ENCODE measurements at places on chromosomes 1 and 21.

- DNase-seq: no peak
These were observed 8.0 kb downstream of the PHLDA3 start for GRCh38 chr1:201460814-201461644.

DNA sequence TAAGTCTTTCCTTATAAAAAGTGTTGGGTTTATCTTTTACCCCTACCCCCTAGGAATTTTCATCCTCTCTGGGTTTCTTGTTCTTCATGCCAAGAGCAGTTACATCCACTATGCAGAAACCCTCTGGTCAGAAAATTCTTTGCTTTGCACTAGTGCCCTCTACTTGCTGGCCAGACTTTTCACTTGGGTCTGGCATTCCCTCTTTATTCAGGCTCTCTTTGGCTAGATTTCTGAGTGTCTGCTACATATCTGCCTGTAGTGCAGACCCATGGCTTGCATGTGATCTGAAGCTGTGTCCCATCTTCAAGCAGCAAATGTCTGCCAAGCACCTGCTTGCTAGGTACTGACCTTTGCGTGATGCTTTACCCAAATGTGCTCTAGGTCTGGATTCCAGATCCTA lies 237.0 kb downstream of the GPATCH2 start:
- DNase-seq: peak; percentile 28

DNA sequence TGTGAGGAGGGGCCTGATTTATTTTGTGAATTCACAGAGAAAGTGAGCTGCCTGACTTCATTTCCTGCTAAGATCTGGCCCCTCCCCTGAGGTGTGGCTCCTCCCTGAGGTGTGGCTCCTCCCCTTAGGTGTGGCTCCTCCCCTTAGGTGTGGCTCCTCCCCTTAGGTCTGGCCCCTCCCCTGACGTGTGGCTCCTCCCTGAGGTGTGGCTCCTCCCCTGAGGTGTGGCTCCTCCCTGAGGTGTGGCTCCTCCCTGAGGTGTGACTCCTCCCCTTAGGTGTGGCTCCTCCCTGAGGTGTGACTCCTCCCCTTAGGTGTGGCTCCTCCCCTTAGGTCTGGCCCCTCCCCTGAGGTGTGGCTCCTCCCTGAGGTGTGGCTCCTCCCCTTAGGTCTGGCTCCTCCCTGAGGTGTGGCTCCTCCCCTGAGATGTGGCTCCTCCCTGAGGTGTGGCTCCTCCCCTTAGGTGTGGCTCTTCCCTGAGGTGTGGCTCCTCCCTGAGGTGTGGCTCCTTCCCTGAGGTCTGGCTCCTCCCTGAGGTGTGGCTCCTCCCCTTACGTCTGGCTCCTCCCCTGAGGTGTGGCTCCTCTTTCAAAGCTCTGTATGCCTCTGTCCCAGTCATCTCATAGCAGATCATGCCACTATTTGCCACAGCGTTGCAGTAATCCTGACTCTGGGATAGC lies 26.9 kb upstream of the LRRC3 start:
- DNase-seq: peak; percentile 54

DNA sequence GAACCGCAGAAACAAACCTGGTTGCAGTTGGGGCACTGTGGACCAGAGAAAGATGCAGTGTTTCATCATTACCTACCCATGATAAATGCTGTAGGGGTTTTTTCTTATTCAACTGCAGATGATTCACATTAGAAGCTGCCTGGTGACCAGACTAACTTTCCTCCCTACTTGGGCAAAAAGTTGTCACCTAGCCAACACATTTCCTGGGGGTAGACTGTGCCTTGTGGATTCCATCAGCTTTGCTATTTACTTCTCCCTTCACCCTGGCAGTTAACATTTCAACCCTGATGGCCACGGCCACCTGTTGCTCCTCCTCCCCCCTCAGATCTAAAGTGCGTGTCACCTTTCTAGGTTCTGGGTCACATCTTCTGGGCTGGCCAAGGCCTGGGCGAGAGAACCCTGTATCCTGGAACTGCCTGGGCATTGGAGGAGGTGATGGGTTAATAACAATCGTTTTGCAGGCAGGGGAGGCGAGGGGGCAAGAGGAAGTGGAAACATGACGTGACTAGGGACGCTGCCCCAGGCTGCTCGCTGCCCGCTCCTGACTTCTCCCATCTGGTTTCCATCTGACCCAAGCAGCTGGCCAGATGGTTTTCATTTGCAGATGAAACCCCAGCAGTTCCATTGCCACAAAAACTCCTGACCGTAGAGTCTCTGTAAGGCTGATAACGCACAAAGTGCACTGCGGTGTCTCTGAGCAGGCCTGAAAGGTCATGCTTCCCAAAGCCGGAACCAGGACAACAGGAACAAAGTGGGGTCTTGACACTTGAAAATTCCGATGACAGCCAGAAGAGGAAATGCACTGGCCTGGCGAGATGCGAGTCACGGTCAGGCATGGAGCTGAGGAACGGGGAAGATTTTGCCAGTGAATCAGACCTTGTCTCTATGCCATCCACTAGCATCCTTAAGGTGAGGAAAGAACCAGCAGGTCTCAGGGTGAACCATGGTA lies 36.6 kb downstream of the CAPZB start:
- DNase-seq: no peak

DNA sequence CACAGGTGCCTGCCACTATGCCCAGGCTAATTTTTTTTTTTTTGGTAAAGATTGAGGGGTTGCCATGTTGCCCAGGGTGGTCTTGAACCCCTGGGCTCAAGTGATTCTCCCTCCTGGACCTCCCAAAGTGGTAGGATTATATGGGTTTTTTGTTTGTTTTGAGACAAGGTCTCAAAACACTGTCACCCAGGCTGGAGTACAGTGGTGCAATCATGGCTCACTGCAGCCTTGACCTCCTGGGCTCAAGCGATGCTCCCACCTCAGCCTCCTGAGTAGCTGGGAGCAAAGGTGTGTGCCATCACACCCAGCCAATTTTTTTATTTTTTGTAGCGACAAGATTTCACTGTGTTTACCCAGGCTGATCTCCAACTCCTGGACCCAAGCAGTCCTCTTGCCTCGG lies 8.9 kb upstream of the RCAN3 start:
- DNase-seq: no peak

DNA sequence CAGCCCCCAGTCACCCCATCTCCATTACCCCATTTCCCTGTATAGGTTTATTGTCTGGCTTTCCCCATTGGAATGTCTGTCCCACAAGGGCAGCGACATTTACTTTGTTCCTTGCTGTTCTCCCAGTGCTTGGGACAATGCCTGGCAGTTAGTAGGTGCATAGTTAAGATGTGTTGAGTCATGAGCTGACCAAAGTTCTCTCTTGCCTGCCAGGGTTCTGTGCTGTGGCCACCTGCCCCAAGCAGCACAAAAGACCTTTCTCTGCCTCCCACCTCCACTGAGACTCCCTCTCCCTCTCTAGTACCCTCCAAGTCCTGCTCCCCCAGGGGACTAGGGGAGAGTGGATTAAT lies 40.0 kb downstream of the TMCO4 start:
- DNase-seq: no peak

DNA sequence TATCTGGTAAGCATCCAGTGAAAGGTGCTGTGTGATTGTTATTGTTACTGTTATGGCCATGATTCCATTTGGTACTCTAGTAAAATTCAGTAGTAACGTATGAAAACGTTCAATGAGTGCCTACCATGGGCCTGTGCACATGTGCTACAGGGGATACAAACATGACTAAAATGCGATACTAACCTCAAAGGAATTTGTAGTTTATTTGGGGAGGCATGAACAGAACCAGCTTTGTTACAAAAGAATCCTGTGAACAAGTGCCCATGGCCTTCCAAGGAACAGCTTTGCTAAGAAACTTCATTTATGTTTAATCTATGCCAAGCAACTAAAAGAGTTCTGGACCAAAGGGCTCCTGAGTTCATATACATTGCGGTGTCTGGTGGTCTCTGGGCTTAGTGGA lies 28.7 kb downstream of the PTGFR start:
- no peak for DNase-seq

DNA sequence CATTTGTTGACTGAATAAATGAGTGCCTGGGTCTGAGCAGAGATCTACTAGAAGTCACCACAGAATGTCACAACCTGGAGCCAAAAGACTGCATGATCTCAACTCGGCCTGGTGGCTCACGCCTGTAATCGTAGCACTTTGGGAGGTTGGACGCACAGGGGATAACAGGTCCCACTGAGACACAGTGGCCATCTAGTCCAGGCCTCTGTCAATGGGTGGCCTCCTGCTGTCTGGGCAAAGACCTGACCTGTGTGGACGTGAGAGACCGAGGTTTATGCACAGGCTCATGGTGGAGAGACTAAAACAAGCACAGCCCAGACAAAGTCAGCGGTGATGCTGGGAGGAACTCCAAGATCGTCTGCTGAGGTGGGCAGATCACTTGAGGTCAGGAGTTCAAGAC lies 103.0 kb upstream of the BACE2 start:
- no peak for DNase-seq

Data from HuH-7 (cell line).